Activated naive CD4-positive, alpha-beta T cell treated with anti-CD3 and anti-CD28 coated beads, Interleukin-2, amount 50 U/mL, for 72 hours (primary cell): ENCODE measurements at places on chromosomes 2 and 18. TPM values are rescaled to one million over a fixed set of nuclear protein-coding genes. Genes with fewer than 3 reads are reported as not detected.

GAL3ST2 gene
- total RNA-seq: 0.16 TPM

GRCh38 chr18:34921811-34922385 is 119.3 kb upstream of the MAPRE2 start:
- no peak for DNase-seq

- DNase-seq: no peak
Observed at GRCh38 chr2:3661149-3661660, 3.2 kb downstream of the ALLC start.

GRCh38 chr2:6337472-6337820 is 528.3 kb downstream of the CMPK2 start:
- no peak for DNase-seq

DNA sequence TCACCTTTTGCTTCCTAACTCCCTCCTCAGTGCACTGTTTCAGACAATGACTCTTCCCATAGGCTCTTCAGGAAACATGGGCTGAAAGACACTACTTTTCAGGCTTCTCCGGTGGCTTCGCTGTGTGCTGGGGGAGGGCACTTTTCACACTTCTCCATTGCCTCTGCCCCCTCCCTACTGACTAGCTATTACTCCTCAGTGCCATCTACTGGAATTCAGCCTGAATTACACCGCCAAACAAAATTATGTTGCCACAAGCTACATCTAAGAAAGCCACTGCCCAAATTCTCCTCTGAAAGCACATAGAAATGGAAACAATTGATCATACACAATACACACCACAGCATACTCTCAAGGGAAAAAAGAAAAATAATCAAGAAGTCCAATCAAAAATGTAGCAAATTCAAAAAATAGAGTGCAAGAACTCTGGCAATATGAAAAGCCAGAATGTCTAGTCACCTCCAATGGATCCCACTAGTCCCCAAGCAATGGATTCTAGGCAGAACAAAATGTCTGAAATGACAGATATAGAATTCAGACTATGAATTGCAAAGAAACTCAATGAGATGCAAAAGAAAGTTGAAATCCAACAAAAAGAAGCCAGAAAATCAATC is 1139.4 kb upstream of the GYPC start:
- DNase-seq: no peak
